Spinal cord (tissue), 10 donors: ENCODE measurements at places on chromosomes 7 and 10. TPM values are rescaled to one million over a fixed set of nuclear protein-coding genes. Genes with fewer than 3 reads are reported as not detected.

The TRPV5 gene
- total RNA-seq, result 0.11 TPM

The PKD2L1 gene
- 0.59 TPM for total RNA-seq

DNA sequence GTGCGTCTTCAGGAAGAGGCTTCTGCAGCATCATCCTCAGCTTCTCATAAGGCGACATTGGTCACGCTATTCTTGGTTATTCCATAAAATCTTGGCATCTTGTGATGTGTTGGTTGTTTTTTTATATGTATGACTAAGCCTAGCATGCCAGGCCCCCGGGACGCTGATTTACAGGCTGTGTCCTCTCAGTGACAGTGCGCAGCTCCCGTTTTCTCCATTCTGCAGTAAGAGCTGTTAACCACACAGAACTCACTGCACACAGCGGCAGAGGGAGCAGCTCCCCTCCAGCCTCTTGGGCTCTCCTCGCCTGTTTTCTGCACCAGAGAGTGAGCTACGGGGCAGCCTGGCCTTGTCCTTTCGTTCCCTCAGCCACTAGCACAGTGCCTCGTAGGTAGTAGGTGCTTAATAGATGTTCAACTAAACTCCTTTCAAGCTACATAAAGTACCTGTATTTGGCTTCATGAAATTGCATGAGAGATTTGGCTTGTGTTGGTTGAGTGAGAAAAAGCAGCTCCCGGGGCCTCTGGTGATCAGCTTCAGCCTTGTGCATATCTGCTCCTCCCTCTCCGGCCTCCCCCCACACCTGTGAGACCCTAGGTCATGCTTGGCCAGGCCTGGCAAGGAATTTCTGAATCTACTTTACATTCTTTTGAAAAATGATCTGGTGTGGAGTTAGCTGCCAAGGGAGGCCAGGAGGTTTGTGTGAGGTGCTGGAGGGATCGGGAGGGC lies 116.2 kb downstream of the WDR37 start:
- DNase-seq, result no peak
- H3K27ac ChIP-seq, result no peak overlapping the region
- H3K4me1 ChIP-seq, result peaks cover 14% of the 10 kb centered on the region
- H3K4me3 ChIP-seq, result no peak overlapping the region
- no peaks in the 10 kb centered on the region for H3K36me3 ChIP-seq

DNA sequence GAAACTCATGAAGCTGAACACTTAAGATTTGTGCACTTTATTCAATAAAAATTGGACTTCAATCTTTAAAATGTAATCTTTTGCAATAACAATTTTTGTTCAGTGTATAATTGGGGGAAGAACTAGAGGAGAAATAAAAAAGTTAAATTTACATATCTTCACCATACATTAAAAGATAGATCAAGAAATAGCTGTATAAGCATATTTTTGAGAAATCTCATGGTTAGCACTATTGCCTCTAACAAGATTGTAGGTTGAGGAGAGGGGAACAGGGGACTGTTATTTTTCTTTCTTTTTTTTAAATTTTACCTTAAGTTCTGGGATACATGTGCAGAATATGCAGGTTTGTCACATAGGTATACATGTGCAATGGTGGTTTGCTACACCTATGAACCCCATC lies 5.3 kb downstream of the AMPH start:
- no peak overlapping the region for H3K4me3 ChIP-seq
- DNase-seq, result no peak
- no peaks in the 10 kb centered on the region for H3K27me3 ChIP-seq
- H3K27ac ChIP-seq, result no peak overlapping the region

The TUBAL3 gene
- total RNA-seq, result not detected
